ENCODE measurements at places on chromosomes 12 and 14.
A peak's percentile ranks its signal among the peaks of the same experiment; 100 is the strongest.

DNA sequence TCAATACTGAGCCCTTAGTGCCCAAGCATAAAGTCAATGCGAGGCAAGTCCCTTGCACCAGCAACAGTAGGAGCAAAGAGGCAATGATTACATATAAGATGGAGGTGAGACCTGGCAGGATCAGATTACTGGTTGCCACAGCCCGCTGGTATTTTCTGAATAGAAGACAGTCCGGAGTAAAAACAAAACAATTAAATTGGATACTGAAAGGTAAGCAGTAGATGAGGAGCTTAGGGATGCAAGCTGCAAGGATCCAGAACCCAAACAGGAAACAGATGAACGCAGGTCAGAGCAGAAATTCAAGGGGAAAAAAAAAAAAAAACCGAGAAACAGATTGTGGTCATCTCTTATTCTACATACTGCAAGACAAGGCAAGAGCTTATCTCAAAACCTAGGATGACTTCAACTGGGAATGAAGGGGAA lies 119.6 kb downstream of the MED13L start:
- no peak for DNase-seq

GRCh38 chr14:63203618-63204406 lies 431 bp upstream of the RHOJ start:
- no peak for DNase-seq

GRCh38 chr12:58673021-58673420 lies 247.3 kb downstream of the LRIG3 start:
- no peak for DNase-seq

DNA sequence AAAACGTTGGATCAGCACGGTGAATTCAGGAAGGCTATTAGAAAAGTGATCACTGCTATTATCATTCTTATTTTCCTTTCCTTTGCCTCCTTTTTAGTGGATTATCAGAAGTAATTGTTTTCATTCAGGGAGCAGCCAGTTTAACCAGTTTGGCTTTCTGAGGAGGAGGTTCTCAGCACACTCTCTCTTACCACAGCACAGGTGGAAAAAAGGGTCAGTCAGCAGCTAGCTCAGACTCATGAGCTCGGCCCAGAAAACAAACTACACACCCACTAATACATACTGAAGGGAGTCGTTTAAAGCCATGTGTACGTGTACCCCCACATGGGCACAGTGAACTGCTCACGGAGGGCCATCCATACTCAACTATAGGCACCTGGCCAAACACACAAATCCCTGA lies 23.2 kb upstream of the MAGOHB start:
- no peak for DNase-seq

GRCh38 chr12:47504775-47505446 lies 200.9 kb downstream of the RPAP3 start:
- DNase-seq, result no peak

GRCh38 chr14:21723431-21724045 lies 49.9 kb upstream of the OR4E1 start:
- DNase-seq, result peak; percentile 35

DNA sequence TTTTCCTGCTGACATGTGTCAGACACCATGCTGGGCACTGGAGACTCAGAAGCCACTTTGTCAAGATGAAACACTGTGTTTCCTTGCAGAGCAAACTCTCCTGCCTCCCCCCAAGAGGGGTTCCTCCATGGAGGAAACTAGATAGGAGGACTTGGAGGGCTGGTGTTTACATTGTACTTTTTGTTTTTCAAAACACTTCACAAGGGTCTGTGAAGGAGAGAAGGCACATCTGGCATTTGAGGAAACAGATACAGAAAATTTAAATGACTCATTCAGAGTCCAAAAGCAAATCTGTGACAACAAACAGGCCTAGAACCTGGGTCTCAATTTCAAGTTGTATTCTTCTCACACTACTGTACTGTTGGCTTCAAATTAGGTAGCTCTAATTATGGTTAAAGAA lies 6.7 kb upstream of the CDKL1 start:
- DNase-seq, result no peak

DNA sequence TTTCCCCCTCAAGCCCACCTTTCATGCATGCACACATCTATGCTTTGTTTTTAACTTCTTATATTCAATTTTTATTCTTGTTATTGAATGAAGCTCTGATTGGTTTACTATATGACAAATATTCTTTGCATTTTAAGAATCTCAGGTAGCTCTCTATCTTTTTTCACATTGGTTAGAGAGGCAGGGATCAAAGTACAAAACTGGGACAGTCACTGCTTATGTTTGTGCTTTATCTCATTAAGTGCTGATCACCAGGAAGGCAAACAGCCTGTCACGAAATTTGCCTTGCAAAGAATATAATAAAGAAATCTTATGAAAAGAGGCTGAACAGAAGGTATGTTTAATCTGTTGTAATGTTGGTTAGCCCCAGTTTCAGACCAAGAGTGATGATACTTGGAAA lies 29.7 kb upstream of the INSM2 start:
- no peak for DNase-seq

DNA sequence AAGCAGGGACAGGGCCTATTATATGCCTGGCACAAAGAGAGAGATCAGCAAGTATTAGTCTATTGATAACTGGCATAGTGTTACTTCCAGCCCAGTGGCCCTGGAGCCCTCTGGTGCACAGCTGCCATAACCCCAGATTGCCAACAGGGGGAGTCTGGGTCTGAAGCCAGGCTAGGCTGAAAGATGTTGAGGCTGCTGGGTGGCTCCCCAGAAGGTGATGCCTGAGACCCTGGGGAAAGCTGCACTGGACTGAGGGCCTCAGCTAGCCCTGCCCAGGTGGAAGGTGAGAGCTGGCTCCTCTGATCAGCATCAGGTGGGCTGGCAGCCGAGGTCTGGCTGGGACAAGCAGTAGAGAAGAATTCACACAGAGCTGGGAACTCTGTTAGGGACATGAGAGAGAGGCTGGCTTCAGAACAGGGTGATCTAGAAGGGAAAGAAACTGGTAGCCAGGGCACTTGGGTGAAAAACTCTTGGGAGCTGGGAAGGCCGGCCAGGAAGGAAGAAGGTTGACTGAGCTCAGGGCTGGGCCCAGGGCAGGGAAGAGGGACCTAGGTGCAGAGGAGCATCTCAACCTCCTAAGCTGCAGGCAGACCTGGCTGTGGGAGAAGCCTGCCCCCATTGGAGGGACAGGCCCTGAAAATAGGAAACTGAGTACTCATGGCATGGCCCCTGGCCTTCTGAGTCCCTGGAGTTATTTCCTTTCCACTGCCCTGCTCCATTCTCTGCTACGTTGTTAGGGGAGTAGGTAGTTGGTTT lies 3.9 kb downstream of the GZMH start:
- peak; percentile 66 for DNase-seq

GRCh38 chr12:94157981-94158411 lies 9.6 kb downstream of the PLXNC1 start:
- no peak for DNase-seq

Measured in CD4-positive, alpha-beta T cell treated with Interleukin-15 for 1 hour (primary cell).